CD4-positive, alpha-beta T cell treated with Interleukin-17A for 1 hour (primary cell): ENCODE measurements at places on chromosomes 11 and 22.
A peak's percentile ranks its signal among the peaks of the same experiment; 100 is the strongest.

DNA sequence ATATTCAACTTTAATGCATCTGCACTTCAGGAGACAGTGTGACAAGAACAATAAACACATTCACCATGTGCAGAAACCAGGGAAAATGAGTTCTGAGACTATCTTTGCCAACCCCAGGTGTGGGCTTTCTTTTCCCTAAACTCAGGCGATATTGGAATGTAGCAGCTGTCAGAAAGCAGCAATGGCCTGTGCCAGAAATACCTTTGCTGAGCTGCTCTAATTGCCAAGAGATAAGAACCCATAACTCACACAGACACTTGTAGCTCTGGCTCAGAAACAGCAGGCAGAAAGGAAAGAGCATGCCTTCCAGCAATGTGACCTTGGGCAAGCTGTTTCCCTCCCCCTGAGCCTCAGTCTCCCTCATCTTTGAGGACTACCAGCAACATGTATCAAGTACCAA is 77.6 kb downstream of the PLEKHA7 start:
- DNase-seq, result no peak

DNA sequence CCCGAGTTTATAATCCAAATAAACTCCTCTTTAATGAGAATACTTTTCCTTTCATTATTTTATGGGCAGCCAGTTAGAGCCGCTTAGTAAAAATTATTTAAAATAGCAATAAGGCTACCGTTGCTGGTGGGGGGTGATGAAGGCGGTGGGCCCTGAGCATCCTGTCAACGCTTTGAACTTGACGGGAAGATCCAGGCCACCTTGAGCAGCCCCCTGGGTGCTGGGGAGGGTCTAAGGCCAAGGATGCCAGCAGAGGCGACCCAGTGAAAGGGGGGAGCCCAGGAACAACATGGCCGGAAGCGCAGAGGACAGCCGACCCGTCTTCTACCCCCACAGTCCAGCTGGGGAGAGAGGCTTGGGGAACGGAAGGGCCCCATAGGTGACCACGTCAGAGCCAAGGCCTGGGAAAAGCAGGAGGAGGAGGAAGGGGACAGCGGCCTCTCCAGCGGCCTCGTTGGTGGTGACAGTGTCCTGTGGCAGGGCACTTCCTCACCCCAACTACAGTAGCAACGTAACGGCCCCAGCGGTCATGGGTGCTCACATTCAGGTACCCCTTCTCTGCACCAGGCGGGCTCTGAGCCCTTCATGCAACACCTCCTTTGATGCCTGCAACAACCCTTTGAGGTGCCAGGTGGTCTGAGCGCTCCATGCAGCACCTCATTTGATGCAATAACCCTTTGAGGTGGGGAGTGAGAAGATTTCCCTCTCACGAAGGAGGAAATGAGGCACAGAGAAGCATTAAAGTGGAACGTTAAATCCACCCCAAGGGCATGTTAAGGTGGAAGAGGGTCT is 695.3 kb downstream of the TBC1D22A start:
- no peak for DNase-seq

GRCh38 chr22:29341056-29341848 is 25.8 kb upstream of the RASL10A start:
- no peak for DNase-seq

- DNase-seq, result no peak
Observed at GRCh38 chr11:3160252-3161031, 4.7 kb downstream of the OSBPL5 start.

- no peak for DNase-seq
Observed at GRCh38 chr11:128862908-128863660, 4.0 kb downstream of the KCNJ1 start.

- DNase-seq, result no peak
Observed at GRCh38 chr22:49324527-49325491, 502.9 kb downstream of the BRD1 start.

- no peak for DNase-seq
Observed at GRCh38 chr11:64654958-64655541, 64.0 kb downstream of the SLC22A12 start.

DNA sequence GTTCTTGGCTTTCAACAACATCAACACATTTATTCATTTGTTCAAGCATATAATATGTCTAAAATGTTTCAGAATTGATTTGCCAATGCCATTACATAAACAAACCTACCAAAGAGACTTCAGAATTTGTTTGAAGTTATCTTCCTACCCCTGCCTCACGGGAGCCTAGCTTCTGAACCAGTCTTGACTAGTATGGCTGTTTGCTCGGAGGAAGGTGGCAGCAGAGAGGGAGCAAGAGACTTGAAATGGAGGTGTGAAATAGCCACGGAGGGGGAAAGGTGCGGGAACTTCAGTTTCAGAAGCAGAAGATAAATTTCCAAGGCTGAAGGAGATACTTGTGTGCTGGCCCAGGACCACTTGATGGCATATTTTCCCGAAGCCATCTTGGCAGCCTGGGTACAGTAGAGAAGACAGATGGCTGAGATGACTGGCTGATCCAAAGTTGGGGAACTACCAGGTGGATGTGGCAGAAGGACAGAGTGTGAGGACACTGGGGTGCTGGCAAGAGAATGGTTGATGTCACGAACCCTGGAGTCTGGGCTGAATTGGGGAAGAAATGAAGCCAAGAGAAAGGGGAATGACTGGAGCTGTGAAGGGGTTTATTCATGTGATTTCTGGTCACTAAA is 14.0 kb upstream of the MTCH2 start:
- DNase-seq, result no peak

- DNase-seq, result peak; percentile 79
Observed at GRCh38 chr22:46739094-46739870, 1.2 kb upstream of the CERK start.

DNA sequence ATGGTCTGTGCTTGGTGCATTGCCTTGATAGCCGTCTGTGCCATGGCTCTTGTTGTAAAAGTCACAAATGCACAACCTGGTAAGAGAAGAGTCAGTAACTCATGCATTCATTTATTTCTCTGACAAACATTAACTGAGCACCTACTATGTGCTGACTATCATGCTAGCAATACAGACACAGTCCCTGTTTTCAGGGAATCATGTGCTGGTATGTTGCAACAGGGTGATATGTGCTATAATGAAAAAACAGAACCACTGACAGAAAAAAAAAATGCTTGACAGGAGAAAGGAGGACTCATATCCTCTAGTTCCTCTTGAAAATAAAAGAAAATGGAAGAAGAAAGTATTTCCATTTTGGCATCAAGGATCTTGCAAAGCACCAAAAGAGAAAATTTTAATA is 34.5 kb upstream of the RAPSN start:
- no peak for DNase-seq

- DNase-seq, result no peak
Observed at GRCh38 chr22:40199223-40199622, 21.5 kb downstream of the TNRC6B start.

- no peak for DNase-seq
Observed at GRCh38 chr11:130042093-130042591, 27.6 kb upstream of the APLP2 start.

DNA sequence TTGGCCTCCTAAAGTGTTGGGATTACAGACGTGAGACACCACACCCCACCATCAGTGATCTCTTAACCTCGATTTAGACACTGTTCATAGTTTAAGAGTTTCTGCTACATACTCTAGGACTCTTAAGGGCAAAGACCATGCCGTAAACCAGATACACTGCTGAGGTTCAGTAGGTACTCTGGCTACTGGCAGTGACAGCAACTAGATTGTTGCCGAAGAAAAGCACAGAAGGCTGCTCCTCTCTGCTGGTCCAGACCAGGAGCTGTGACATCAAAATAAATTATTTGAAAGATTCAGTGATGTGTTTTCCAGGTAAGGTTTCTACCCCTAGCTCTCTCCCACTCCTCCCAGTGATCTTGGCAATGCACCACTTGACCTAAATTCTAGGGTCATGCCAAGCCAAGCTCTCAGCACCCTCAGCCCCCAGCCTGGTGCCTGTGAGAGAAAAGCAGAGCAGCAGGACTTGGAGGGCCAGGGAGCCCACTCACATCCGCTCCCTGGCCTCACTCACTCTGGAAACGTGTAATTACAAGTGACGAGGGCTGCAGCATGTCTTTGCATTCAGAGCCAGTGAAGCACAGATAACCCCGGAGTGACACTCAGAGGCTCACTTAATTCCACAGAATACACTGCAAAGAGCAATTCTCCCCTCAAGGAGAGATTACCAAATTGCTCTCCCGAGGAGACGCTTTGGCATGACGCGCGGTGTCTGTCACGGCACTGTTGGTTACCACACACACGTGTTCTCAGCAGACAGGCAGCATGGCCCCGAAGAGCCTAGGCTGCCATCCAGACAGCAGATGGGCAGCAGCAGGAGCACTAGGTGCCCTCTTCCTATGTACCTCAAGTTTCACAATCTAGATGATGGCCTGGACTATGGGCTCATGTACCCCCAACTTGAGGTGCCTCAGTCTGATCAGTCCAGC is 96.9 kb upstream of the PITPNB start:
- no peak for DNase-seq

- DNase-seq, result peak; percentile 23
Observed at GRCh38 chr11:18384157-18384641, 10.2 kb upstream of the LDHA start.

DNA sequence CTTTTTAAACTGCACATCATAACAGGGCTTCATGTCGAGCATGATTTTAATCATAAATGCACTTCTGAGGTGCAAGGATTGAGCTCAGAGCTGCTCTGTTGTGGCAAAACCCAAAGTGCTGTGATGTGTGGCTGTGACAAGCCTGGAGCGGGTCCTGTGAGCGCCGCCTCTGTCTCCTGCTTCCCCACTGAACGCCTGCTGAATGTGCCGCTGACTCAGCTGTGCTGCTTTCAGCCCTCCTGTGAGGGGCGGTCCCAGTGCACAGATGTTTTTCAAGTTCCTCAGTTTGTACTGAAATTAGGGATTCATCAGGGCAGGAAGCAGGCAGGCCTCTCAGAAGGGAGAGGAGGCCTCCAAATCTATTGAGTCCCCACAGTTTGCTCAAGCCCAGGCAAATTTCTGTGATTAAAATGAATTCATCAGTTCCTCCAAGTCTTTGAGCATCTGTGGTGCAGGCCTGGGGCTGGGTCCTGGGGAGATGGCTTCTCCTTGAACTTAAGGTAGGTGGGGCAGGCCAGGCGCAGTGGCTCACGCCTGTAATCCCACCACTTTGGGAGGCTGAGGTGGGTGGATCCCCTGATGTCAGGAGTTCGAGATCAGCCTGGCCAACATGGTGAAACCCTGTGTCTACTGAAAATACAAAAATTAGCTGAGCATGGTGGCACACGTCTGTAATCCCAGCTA is 3.0 kb upstream of the GTSE1 start:
- DNase-seq, result no peak

DNA sequence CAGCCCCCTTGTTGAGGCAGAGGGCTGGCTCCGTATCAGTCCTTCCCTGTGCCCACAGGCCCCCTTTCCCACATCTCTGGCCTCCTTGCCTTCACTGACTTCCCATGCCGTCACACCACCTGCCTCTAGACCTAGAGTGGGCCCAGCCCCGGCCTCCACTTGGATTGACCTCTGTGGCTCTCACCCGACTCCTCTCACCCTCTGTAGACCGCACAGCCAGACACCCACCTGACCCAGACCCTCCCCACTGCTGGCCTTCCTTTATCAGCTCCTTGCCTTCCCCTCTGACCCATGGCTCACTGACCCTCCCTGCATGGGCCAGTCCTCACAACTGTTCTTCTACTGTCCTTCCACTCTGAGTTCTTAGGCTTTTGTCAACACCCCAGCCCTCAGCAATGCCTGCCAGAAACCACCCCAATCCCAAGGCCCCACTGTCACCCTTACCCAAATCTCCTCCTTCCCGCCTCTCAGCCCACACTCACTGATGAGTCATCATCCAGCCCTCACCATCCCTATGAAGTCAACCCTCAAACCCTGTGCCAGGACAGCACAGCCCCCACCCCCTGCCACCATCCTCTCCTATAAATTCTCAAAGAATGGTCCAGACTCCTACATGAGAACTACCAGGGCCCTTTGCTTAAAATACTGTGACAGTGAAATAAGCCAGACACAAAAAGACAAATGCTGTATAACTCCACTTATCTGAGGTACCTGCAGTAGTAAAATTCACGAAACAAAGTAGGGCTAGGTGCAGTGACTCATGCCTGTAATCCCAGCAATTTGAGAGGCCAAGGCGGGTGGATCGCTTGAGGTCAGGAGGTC is 53.4 kb downstream of the SCGB1A1 start:
- no peak for DNase-seq

- DNase-seq, result no peak
Observed at GRCh38 chr11:65389294-65389980, 3.0 kb downstream of the FRMD8 start.

DNA sequence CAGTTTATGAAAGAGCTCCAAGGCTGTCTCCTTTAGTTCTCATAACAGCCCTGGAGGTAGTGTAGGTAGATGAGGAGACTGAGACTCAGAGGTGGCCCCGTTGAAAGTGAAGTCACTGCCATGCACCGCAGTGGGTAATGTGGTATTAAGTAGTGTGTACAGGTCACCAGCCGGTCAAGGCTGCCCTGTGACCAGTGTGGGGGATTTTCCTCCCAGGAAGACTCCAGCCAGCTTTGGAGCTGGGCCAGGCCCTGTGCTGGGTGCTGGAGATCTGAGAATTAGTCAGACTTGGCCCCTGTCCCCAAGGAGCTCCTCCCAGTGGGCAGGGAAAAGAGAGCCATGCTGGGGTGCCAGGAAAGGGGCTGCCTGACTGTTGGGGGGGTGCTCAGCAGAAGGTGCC is 5.3 kb downstream of the OMP start:
- no peak for DNase-seq

DNA sequence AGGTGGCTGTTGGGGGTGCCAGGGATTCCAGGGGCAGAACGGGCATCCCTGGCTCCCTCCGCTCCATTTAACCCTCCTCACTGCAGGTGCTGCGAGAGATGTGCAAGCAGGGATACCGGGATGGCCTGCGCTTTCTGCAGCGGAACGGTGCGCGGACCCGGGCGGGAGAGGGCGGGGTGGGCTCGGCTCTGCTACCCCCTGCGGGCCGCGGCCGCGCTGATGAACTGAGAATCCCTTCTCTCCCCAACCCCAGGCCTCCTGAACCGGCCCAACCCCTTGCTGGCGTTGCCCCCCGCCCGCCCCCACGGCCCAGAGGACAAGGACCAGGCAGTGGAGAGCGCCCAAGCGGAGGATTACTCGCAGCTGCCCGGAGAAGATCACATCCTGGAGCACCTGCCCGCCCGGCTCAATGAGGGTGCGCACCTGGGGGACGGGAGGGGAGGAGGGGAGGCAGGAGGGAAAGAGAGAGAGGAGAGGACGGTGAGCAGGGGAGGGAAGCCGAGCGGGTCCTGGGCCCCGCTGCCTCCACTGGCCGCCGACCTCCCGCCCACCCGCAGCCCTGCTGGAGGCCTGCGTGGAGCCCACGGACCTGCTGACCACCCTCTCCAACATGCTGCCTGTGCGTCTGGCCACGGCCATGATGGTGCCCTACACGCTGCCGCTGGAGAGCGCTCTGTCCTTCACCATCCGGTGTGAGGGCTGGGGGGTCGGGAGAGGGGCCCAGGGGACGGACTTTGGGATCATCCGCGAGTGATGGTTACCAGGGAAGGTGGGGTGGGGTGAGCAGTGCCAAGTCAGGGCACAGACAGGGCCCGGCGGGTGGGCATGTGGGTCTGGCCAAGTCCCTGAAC is 4.1 kb upstream of the CRACR2B start:
- no peak for DNase-seq

GRCh38 chr11:108751444-108751843 is 86.6 kb downstream of the DDX10 start:
- DNase-seq, result no peak
